ENCODE measurements at places on chromosomes 1 and 21.

DNA sequence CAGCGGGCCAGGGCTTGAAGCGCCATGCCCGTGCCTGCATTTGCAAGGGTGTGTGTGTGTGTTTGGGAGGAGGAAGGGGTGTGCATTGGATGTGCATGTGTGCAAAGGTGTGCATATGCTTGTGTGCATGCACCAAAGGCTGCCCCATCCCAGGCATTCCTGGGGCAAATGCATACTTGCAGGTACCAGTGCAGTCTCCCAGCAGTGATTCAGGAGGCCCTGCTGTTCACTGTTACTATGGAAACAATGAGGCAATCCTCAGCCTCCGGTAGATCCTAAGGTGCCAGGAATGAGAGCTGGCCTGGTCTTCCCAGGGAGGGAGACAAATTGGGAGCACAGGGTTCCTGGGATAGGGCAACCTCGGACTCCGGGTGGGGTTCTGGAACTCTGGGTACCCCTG, 7.5 kb upstream of the FNDC5 start:
- DNase-seq = no peak

DNA sequence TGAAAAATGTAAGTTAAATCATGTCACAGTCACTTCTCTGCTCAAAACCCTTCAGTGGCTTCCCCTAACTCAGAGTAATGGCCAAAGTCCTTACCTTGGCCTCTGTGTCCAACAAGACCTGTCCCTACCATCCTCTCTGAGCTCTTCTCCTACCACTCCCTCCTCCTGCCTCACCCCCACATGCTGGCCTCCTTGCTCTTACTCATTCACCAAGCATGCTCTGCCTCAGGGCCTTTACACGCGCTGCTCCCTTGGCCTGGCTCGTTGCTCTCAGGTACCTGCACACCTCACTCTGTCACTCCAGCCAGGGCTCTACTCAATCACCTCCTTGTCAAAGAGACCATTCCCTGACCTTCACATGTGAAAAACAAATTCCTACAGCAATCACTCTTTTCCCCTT, 54.2 kb downstream of the SEC16B start:
- DNase-seq = no peak

- DNase-seq = no peak
Measured at GRCh38 chr1:31069392-31069791, 3.9 kb upstream of the PUM1 start.

DNA sequence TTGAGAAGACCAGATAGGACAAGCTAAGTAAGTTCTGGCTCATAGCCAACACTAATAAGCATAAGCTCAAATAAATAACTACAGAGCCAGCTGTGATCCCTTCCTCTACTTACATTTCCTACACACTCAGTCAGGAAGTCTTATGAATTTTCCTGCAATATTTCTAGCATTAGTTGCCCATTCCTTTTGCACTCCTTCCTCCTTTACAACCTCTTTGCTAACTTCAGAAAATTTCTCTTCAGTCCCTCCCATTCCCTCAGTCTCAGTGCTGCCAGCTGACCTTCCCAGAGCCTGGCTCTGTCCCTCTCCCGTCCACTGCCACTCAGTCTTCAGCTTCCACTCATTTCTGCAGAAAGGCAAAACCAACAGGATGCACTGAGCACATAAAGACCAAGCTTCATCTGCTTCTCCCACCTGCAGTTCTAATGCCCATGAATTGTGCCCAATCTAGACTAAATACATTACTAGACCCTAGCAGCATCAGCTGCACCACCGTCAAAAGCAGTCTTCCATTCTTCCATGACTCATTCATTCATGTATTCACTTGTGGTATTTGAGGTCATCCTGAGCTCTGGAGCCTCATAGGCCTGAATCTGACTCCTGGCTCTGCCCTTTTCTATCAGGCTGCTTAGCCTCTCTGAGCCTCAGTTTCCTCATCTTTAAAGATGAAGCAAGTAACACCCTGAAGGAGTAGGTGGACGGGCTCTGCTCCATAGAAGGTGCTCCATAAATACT, 54.6 kb upstream of the SIPA1L2 start:
- DNase-seq = no peak

DNA sequence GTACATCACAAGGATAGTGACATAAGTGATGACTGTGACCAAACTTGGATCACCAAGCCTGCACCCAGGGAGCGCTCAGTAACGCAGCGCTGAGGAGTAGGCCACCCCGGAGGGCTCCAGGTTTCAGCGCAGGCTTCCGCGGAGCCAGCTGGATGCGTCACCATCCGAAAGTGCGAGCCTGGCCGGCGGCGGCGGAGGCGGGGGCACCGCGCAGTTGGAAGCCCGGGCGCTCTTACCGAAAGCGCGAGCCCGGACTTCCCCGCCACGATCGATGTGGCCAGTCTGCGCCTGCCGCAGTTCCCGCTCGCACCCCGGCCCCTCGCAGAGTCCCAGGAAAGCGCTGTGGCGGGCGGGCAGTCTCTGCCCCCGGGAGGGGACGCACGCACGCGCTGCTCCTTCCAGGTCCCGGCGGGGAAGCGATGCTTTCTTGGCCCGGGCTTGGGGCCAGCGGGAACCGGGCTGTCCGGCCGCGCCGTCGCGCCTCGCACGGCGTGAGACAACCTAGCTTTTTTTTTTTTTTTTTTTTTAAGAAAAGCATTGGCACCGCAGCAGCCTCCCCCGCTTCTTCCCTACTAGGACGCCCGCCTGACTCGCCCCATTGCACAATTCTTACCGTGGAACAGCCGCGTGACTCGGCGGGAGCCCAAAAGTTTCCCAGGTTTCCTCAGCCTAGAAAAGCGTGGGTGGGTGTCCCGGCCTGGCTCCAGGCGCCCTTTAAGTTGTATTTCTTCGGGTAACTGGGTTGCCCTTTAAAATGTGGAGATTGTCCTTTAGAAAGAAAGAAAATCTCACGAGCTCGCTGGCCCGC, 36.4 kb upstream of the JAK1 start:
- peak; percentile 40 for DNase-seq

DNA sequence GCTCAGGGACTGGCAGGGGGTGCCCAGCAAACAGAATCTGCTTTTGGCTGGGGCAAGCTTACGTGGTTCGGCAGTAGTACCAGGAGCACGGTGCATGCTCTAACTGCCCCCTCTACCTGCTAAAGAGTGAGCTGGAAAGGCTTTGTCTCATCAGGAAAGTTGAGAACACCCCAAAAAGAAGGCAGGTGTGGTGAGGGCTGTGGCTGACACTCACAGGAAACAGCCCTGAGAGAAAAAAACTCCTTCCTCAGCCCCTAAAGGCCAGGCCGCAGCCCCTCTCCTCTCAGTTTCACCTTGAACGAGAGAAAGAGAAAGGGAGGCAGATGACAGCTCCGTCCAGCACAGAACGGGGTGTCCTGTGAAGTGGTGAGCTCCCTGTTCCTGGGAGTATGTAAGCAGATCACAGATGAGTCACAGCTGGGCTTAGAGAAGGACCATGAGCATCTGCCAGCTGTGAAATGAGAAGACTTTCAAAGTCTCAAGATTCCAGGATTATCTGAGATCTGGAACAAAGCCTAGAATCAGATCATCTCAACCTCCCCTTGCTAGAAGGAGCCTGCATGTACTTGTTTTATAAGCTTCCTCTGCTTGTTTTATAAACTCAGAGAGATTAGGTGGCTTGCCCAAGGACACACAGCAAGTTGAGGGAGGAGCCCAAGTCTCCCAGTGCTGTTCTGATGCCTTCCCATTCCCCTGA, 13.4 kb downstream of the LAPTM5 start:
- no peak for DNase-seq

DNA sequence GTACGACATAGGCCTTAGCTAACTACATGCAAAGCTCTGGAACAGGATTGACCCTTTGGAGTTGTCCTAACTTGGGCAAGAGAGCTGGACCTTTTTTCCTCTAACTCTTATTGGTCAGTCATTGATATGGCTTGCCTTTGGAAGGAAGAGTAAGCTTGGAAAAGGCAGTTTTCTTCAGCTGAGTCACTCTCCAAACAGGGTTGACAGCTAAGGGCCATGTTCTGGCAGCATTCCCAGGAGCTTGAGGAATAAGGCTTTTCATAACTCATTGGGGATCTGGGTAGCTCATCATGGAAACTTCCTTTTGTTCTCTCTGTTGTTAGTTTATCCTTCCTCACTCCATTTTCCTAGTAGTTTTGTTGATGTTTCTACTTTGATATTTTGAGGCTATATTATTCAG, 14.5 kb upstream of the ERRFI1 start:
- no peak for DNase-seq

GRCh38 chr1:202085682-202086373, 36.9 kb upstream of the GPR37L1 start:
- DNase-seq = peak; percentile 96

DNA sequence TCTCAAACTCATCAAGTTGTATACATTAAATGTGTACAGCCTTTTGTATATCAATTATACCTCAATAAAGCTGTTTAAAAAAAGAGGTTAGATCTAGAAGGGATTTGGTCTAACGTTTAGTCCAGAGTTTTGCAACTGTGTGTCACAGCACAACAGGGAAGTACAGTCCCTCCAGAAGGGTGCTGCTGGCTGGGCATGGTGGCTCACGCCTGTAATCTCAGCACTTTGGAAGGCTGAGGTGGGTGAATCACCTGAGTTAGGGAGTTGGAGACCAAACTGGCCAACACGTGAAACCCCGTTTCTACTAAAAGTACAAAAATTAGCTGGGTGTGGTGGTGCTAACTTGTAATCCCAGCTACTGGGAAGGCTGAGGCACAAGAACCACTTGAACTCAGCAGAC, 78.3 kb upstream of the HAO2 start:
- no peak for DNase-seq

DNA sequence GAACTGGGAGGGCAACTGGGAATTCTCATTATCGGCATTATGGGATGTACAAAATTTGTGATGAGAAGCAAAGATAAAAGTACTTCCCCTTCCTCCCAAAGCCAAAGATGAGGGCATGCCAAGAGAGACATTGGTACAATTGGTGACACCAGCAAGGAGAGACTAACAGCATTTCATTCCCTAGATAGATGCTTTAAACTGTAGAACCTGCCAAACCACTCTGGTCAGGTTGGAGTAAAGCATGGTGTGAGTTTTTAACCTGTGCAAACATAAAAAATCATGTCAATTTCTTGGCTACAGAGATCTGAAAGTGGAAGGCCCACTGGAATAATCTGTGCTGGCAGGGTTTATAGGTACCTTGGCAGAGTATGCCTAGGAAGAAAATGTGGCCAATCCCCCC, 19.4 kb downstream of the CTXND2 start:
- no peak for DNase-seq

- no peak for DNase-seq
Measured at GRCh38 chr1:117301901-117302300, 65.3 kb upstream of the MAN1A2 start.

DNA sequence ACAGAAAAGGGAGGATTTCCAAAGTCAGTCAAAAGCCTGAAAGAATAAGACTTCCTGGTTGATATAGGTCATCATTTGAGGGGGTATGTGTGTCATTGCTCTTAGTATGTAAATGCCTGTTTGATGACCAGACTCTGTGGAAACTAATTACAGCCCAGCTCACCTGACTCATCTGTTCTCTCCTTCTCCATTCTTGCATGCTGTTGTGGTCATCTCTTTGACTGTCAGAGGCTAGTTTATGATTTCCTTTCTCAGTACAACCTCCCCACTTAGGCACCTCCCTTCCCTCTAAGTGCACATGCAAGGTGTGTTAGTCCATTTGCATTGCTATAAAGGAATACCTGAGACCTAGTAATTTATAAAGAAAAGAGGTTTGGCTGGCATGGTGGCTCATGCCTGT, 2.4 kb upstream of the C1orf116 start:
- DNase-seq = no peak

DNA sequence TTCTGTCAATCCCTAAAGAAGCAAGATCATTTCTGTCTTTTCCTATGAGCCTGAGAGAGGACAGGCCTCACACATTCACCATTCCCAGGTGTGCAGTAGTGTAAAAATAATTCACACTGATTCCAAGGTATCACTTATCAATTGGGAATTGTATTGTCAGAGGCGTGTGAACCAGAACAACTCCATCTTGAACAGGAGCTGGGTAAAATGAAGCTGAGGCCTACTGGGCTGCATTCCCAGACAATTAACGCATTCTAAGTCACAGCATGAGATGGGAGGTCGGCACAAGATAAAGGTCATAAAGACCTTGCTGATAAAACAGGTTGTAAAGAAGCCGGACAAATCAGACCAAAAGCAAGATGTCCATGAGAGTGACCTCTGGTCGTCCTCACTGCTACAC, 239.2 kb downstream of the SMYD3 start:
- no peak for DNase-seq

DNA sequence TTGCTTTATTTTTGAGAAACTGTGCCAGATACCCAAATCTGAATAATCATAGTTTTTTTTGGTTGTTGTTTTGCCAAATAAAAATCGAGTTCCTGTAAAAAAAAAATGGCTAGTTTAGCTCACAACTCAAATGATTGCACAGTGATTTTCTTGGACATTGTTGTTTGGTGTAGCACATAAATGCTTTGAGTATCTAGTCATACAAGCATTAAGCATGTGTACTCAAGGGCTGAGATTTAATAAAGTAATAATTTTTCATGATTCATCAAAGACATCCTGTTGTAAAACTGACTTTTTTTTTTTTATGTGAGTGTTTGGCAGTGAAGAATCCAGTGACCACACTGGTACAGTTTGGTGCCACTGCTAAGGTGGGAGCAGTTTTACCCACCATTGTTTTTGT, 18.8 kb downstream of the ITSN1 start:
- no peak for DNase-seq

DNA sequence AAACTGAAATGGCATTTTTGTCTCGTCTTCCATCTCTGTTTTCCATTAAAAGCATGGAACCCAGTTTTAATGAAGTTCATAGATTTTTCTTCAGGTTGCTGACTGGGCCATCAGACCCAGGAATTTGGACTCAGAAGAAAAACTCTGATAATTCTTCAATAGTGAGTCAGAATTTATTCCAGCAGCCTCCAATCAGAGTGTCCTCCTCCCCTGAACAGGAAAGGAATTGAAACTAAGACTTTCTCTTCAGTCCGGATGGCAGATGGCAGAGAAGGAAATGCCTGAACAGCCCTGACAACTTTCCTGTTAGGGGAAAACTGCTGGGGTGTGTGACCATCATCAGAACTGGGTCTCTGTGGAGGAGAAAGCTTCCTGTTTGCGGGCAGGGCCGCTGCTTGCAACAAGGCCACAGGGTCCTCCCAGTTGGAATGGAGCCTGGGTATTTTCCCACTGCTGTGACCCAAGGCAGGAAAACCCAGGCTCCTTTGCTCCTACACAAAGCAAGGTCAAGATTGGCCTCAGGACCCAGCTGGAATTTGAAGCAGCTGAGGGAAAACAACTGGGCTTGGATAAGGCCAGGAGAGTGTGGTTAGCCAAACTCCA, 20.7 kb downstream of the CD34 start:
- no peak for DNase-seq

DNA sequence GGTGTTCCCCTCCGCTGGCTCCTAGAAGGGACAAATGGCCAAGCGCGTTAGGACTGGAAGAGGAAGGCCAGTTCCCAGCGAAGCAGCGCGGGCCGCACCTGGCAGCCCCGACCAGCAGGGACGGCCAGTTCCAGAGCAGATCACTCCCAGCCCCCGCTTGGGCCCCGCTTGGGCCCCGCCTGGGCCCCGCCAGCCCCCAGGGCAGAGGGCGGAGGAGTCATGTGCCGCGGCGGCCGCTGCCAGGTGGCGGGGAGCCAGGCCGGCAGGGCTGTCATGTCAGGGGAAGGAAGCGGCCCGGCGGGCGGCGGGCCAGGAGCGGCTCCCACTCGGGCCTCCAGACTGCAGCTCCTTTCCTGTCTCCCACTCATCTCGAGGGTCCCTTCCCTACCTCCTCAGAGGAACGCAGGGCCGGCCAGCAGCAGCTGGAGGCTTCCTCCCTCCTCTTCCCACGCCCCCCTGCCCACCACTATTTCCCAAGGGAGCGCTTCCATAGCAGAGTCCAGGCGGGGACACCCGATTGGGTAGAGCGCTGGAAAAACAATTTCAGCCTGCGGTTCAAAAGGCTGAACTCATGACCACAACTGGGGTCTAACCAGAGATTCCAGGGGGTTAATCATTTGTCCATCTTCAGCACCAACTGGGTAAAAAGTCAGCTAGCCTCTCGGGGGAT, 16.5 kb downstream of the ZNF697 start:
- peak; percentile 25 for DNase-seq

Measured in NCI-H526 (cell line).